HS-27A (cell line): ENCODE measurements at places on chromosomes 7 and 10.

DNA sequence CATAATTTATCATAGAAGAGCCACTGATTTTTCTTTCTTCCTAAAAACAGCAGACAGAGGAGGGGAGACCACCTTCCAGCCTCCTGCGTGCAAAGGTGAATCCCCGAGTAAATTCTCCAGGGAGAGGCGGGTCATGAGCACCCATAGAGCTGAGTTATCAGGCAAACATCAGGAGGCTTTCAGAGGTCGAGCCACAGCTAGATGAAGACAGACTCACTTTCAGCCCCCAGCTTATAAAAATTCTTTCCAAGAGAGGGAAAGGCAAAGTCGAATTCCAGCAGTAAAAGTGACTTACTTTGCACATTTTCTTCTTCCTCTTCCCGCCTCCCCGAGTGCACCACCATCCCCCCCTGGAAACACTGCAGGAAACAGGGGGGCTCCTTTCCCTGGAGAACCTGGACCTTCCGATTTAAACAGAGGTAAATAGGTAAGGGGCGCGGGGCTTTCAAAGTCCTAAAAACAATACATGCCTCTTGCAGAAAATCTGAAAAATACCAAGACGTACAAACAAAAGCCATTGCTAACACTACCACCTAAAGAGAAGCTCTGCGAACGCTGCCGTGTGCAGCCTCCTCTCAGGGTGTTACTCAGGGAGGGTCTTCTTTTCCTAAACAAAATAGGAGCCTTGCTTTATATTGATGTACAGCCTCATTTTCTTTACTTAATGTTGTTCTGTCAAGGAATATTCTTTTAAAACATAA lies 163.8 kb downstream of the SVIL start:
- DNase-seq: no peak

DNA sequence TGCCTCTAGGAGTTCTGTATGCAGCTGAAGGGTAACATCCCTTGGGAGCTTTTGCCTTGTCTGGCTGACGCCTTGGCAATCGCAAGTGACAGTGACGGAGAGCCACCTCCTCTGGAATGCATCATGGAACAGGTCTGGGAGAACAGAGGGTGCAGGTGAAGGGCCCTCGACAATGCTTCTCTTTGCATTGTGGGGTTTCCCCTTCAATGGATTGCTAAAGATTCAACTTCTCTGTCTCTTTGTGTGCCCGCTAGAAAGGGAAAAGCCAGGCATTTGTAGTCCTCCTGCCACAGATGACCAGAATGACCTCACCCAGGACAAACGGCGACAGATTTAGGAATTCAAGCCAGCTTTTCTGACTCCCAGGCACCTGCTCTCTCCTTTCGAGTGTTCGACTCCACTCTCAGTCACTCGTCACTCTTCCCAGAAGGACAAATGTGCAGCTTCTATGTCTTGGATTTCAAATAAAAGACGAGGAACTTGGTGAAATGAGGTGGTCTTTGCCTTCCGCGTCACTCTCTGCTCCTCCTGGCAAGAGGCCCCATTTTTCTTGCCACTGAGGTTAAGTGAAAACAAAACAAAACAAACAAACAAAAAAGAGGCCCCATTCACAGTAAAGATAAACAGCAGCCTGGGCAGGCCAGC lies 26.1 kb downstream of the IL2RA start:
- DNase-seq: no peak

- DNase-seq: no peak
These were observed 24.3 kb downstream of the SEM1 start for GRCh38 chr7:96685353-96685752.

- no peak for DNase-seq
These were observed 205.3 kb upstream of the ZNF32 start for GRCh38 chr10:43854007-43854406.

DNA sequence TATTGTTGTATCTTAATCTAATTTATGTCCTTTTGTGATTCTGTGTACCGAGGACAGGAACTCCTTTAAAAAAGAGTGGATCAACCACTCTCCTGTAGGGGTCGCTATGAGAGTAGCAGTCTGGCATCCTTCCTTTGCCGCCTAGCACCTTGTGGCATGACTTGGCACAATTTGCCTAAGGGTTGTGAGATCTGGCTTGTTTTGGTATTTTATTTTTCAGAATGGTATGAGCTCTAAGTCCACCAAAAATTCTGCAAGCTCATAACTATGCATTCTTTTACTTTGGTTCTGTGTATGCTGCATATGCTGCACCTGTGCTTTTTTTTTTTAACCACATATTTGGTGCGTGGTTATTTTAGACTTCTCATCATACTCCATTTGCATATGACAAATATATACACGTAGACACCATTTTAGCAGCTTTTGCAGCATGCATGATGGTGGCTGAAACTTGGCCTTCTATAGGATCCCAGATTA lies 112.8 kb downstream of the CDK14 start:
- no peak for DNase-seq

DNA sequence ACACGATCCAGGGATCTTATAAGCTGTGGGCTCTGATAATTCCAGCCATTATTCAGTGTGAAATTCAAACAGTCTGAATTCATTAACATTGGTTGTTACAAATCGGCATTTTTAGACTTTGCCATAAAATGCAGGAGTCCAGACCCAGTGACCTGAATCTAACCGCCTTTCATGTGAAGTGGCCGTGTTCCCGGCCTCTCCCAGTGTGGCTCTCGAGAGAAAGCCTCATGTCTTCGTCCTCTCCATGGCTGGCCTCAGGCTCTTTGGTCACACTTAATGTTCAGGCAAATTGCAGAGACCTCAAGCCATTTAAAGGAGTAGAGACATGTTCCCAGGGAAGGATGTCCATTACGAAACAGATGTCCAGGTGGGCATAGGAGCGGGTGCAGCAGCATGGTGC lies 59.3 kb downstream of the CTBP2 start:
- DNase-seq: no peak

GRCh38 chr10:73920089-73920488 lies 9.2 kb downstream of the PLAU start:
- no peak for DNase-seq

- DNase-seq: no peak
These were observed 64.0 kb downstream of the TACR2 start for GRCh38 chr10:69352569-69353264.

DNA sequence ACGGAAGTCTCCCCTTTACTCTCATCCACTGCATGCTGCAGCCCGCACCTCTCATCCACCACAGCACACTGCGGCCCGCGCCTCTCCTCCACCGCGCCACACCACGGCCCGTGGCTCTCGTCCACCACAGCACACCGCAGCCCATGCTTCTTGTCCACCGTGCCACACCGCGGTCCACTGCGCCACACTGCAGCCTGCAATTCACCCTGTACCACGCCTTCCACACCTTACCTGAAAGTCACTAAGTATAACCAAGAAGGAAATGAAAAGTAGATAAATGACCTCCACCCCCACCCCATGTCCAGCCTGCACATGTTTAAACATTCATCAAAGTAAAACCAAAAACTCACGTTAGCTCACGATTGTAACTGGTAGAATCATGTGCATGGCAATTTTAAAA lies 176.1 kb downstream of the DIP2C start:
- DNase-seq: no peak

DNA sequence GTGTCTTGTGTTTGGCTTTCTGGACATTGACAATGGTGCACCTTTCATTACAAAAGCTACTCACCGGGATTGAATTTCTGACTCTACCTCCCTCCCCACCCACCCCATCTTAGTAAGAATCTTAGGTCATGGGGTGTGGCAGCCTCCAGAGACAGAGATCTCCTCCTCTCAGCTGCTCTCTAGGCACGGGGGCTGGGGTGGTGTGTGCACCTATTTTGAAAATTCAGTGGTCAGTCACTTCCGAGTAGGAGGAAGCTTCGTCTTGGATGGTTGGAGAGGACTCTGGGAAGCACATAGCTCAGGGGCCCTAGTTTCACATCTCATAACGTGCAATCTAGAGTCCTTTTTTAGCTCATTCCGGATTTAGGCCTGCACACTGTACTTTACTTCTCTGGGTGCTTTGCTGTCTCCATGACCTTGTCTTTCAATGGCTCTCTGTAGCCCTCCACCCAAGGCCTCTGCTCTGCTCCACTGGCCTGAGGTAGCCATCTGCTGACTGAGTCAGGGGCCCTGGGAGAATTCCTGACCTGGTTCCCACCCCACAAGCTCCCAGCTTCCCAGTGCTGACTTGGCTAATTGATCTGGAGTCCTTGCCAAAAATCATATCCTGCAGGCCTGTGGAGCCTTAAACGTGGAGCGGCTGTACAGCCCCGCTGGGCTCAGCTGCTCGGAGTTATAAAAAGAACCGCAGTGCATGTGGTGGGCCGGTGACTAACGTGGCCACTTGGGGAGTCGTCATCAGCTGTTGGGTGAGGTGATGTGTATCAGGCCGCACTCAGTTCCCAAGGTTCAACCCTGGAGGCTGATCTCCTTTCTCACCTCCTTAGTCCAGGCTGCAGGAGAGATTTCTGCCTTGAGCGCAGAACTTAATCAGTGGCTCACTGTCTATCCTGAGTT lies 19.3 kb upstream of the ADAMTS14 start:
- DNase-seq: no peak

- no peak for DNase-seq
These were observed 9.9 kb downstream of the PHTF2 start for GRCh38 chr7:77808517-77808916.

GRCh38 chr7:28065308-28065707 lies 115.3 kb downstream of the JAZF1 start:
- DNase-seq: no peak

- no peak for DNase-seq
These were observed 223.3 kb upstream of the GPR26 start for GRCh38 chr10:123442901-123443300.

DNA sequence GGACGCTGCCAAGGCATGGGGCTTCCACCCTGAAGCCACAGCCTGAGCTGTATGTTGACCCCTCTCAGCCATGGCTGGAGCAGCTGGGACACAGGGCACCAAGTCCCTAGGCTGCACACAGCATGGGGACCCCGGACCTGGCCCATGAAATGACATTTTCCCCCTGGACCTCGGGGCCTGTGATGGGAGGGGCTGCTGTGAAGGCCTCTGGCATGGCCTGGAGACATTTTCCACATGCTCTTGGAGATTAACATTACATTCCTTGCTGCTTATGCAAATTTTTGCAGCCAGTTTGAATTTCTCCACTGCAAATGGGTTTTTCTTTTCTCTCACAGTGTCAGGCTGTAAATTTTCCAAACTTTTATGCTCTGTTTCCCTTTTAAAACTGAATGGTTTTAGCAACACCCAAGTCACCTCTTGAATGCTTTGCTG lies 463.6 kb downstream of the ZWINT start:
- DNase-seq: no peak

- DNase-seq: no peak
These were observed 11.7 kb upstream of the TBRG4 start for GRCh38 chr7:45122975-45123860.

DNA sequence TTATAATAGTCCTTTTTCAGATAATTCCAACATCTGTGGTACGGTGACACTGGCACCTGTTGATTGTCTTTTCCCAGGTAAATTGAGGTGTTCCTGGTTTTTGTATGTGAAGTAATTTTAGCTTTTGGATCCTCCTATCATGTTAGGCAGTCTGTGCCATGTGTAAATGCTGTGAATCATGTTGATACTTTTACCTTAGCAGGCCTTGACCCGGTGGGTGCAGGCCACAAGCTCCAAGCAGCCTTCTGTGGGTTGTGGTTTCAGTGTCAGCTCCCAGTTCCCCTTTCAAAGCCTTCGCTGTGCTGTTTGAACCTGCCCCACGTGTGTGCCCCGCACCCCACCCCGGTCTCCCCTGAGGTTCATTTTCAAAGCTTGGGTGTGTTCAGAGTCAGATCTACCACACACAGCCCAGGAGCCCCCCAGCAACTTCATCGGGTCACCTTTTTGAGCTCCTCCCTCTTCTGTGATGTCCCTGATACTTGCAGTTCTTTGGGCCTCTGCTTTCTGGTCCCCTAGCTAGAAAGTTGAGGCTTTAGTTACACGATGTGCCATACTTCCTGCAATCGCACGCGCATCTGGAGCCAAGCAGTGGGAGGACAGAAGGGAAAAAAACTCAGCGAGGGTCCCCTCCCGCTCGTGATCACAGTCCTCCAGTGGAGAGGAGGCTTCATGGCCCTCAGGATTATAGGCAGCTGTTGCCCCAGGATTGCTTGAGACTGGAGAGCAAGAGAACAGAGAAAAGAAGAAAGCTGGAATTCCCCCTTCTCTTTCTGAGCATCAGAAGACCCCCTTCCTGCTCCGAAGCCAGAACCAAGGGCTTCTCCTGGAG lies 8.7 kb upstream of the BHLHA15 start:
- DNase-seq: no peak

DNA sequence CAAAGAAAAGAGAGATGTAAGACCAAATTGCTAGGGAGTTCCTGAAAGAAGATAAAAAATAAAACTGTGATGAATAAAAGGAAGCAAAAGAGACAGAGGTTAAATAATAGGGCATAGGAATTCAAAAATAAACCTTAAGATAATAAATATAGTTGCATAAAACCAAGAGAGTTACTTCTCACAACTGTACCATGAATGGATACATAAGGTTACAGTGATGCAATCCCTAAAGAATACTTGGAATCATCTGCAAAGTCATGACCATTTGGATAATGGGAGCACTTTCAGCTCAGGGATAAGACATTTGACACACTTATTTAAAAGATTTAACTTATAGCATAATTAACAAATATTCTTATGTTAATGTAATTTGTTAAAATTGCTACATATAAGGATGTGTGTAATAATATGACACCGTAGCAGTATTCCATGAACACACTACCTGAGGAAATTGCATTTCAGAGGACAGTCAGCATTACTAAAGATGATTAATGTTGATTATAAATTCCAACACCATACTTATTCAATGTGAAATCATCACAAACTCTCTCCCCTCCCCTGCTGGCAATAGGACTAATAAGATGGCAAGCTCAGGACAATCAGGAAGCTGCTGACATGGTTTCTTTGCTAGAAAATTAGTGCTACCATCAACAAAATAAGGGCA lies 202.1 kb upstream of the AKR1E2 start:
- no peak for DNase-seq

DNA sequence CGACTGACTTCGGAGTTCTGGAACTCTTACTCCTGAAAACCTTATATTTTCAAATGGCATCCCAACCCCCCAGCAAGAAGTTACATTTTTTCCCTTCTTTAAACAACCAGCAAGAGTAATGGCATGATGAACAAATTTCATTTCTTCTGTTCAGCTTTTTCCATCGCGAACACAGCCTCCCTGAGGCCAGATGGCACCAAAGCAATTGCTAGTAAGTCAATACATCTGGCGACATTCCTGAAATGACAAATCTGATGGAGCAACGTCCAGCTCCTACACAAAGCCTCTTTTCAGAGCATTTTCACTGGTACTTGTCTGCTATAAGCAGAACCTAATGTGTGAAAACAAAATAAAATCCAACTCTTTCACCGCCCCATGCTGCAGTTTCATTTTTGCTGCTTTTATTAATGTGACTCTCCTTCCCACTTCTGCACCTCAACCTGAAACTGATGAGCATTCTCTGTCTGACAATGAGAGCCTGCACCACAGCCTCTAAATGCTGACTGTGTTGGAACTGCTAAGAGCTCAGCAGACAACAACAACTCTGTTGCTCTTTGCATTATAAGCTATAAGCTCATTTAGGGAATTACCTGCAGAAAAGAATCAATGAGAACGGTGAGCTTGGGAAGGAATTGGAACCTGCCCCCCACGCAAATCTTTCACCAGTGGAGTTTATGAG lies 229.8 kb downstream of the FGFR2 start:
- DNase-seq: no peak
